ENCODE measurements at places on chromosomes 11 and 22. TPM values are rescaled to one million over a fixed set of nuclear protein-coding genes. Genes with fewer than 3 reads are reported as not detected.

SERGEF gene
- 17.6 TPM for total RNA-seq

SLC22A25 gene
- not detected for total RNA-seq

KCTD14 gene
- total RNA-seq, result 1.0 TPM

SOX6 gene
- total RNA-seq, result 16.3 TPM

DGAT2 gene
- 0.73 TPM for total RNA-seq

CSF2RB gene
- total RNA-seq, result 0.31 TPM

DDX25 gene
- total RNA-seq, result 0.70 TPM

C11orf97 gene
- not detected for total RNA-seq

GRAMD1B gene
- 6.5 TPM for total RNA-seq

INS gene
- total RNA-seq, result not detected

CARS1 gene
- total RNA-seq, result 149 TPM

SEC14L6 gene
- total RNA-seq, result 0.16 TPM

MMP3 gene
- not detected for total RNA-seq

MAPK8IP2 gene
- total RNA-seq, result 4.7 TPM

SCGB1D1 gene
- not detected for total RNA-seq

RTN4RL2 gene
- 0.50 TPM for total RNA-seq

OR4A16 gene
- not detected for total RNA-seq

SCN4B gene
- 0.89 TPM for total RNA-seq

UPK2 gene
- not detected for total RNA-seq

PANX3 gene
- total RNA-seq, result not detected

CHRM4 gene
- 0.43 TPM for total RNA-seq

SLC25A1 gene
- 97.9 TPM for total RNA-seq

KRTAP5-7 gene
- not detected for total RNA-seq

TRIM6 gene
- total RNA-seq, result 23.9 TPM

USP2 gene
- 6.5 TPM for total RNA-seq

MS4A3 gene
- not detected for total RNA-seq

All from astrocyte (in vitro differentiated cells and primary cell).